LNCaP clone FGC (cell line): ENCODE measurements at places on chromosomes 4 and X.

DNA sequence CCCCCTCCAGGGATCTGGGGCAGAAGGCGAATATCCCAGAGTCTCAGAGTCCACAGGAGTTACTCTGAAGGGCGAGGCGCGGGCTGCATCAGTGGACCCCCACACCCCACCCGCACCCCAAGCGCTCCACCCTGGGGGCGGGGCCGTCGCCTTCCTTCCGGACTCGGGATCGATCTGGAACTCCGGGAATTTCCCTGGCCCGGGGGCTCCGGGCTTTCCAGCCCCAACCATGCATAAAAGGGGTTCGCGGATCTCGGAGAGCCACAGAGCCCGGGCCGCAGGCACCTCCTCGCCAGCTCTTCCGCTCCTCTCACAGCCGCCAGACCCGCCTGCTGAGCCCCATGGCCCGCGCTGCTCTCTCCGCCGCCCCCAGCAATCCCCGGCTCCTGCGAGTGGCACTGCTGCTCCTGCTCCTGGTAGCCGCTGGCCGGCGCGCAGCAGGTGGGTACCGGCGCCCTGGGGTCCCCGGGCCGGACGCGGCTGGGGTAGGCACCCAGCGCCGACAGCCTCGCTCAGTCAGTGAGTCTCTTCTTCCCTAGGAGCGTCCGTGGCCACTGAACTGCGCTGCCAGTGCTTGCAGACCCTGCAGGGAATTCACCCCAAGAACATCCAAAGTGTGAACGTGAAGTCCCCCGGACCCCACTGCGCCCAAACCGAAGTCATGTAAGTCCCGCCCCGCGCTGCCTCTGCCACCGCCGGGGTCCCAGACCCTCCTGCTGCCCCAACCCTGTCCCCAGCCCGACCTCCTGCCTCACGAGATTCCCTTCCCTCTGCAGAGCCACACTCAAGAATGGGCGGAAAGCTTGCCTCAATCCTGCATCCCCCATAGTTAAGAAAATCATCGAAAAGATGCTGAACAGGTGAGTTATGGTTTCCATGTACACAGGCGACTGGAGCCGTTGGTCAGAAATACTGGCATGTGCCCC lies at the start of gene CXCL1:
CXCL1 (plus strand) TSS at position 264 of the 926 bp plus-strand sequence; CDS start at position 342, 78 bp downstream.
- DNase-seq: no peak

GRCh38 chrX:93673056-93673868 lies at the start of gene NAP1L3:
Gene NAP1L3 (minus strand): TSS chrX:93673578. CDS start chrX:93673304, 274 bp downstream.
- DNase-seq: peak; percentile 17

DNA sequence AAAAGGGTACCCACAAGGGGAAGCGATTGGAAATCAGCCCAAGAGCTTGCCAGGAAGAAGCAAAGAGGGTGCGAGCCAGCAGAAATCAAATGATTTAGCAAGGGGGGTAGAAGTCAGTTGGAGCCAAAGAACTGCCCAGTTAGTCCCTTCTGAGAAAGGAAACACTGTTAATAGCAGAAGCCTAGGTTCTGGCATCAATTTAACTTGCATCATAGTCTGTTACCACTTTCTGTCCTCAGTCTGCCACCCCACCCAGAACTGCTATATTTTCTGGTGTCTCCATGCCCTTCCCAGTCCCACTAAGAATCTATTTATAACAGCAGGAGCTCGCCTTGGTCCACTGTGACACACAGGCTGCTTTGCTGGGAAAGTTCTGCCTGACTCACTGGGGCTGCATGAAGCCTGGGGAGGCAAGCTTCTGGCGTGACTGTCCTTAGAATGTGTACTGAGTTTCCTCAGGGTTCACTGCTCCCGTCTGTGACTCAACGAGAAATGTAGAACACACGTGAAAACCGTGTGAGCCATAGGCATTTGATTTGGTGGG lies 157.8 kb upstream of the TTC29 start:
- no peak for DNase-seq

- DNase-seq: no peak
These were observed 185.8 kb upstream of the GPRIN3 start for GRCh38 chr4:89493367-89493766.

GRCh38 chr4:52979020-52979419 lies 116.9 kb downstream of the RASL11B start:
- DNase-seq: no peak

GRCh38 chr4:61994036-61994435 lies 793.9 kb downstream of the ADGRL3 start:
- DNase-seq: no peak

GRCh38 chr4:189124149-189124758 lies 816.4 kb upstream of the FRG1 start:
- DNase-seq: no peak

DNA sequence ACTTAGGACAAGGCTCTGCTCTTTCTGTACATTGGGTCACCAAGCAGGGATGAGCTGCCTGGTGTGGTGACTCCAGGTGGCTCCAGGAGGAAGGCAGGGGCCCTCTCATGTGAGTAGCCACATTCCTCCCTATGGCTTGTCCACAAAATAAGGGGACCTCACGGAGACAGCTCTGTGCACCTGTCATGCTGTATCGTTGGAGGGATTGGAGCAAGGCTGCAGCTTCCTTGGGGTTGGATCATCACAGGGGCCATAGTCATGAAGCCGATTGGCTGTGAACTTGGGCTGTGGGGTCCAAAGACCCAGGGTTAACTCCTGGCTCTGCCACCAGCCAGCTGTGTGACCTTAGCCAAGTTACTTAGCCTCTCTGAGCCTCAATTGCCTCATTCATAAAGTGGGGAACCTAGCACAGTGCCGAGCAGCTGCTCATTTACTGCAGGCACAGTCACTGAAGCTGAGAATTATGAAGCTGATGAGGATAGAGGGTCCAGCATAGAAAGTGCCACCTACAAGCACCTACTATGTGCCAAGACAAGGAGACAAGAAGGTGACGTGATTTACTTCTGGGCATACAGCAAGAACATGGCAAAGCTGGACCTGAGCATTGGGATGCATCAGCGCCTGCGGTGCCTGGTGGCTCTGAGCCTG lies 11.8 kb upstream of the KIAA0232 start:
- no peak for DNase-seq

- DNase-seq: no peak
These were observed 40.0 kb downstream of the TXK start for GRCh38 chr4:48093991-48094416.

GRCh38 chr4:162732876-162733275 lies 433.8 kb downstream of the NAF1 start:
- DNase-seq: no peak

DNA sequence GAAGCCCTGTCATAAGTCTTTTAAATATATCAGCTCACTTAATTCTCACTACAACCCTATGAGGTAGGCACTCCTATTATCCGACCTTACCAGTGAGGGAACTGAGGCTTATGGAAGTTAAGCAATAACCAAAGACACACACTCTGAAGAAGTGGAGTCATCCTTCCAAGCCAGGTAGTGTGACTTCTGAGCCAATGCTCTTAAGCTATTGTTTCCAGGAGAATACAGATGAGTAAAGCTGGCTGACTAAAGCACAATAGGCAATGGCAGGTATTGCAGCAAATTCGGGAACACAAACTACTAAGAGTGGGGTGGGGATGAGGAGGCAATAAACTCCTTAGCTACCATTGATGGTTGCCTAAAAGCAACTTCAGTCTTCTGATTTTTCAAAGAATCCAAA lies 81.8 kb upstream of the KIT start:
- no peak for DNase-seq

DNA sequence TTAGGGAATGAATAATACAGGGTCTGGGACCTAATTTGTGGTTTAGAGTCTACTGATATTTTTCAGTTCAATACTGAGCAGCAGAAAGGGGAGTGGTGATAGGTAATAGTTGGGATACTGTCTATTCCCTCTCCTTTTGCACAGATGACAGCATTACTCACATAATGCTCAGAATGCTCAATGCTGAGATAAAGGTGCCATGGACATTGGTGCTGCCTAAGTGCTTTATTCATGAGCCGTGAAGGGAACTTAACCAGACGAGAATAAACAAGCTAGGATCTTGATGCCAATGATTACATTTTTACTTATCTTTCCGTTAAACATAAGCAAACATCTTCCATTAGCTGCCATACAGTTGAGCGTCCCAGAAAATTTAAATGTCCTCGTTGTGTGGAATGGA lies 75.6 kb downstream of the STK32B start:
- no peak for DNase-seq

GRCh38 chr4:97646997-97647396 lies 496.3 kb downstream of the STPG2 start:
- no peak for DNase-seq

- no peak for DNase-seq
These were observed 40.0 kb upstream of the CTAG2 start for GRCh38 chrX:154693394-154693793.

DNA sequence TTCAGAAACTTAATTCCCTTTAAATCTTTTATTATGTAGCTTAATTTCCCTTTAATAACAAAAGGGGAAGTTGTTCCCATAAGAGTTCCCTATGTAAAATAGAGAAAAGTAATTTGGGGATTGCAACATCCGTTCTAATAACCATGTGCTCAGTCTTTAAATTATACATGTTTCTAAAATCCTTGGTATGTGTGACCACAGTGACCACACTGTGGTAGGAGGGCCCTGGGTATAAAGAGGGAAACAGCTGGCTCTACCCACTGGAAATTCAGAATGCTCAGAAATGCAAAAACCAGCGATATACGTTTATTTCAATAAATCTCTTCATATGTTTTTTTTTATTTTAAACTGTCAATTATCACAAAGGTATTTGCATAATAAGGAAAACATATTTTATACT lies 219.1 kb downstream of the FGF13 start:
- DNase-seq: no peak

DNA sequence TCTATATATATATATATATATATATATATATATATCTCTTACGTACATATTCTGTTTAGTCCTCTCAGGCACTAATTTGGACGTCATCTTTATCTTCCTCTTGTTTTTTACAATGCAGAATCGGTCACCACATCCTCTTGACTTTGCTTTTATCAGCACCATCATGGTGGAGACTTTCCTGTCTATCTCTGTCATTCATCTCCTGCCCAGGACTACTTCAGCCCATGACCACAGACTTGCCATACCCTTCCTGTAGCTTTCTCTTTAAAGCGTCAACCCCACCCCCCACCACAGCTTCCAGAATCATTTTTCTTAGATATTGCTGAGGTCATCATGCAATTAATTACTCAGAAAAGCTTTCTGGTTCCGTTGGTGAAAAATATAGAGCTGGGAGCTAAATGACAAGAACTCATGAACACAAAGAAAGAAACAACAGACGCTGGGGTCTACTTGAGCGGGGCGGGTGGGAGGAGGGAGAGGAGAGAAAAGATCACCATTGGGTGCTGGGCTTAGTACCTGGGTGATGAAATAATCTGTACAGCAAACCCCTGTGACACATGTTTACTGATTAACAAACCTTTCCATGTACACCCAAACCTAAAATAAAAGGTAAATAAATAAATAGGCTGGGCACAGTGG lies 30.5 kb upstream of the PRKX start:
- DNase-seq: no peak

DNA sequence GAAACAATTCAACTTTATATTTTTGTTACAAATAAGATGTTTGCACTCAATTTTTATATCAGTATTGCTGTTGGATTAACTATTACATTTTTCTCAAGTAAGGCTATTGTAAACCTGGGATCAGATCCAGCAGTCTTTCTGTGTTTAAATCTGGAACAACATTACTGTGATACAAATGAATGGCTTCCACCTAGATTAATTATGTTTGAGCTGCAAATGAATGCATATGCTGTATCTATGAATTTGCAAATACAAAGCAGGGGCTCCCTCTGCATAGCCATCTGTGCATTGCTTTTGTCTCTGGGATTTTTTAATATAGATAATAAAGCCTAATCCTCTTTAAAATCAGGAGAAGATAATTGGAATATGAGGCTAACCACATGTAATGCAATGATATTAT lies 69.8 kb upstream of the NEIL3 start:
- no peak for DNase-seq

- no peak for DNase-seq
These were observed 36.3 kb downstream of the RTL5 start for GRCh38 chrX:72095370-72095769.

DNA sequence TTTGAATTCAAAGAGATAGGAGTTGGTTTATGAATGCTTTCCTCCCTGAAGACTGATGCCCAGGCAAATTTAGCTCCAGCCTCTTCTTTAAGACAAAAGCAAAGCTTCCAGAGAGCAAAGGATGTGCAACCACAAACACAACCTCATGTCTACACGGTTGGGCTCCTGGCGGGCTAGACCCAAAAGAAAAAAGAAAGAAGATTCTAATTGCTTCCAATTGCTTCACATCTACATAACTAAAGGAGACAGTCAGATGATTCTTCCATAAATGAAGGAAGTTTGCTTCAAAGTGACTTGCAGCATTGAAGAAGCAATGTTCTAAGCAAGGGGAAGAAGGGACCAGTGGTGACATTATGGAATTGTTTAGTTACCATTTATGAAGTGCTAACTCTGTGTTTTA lies 1603.0 kb upstream of the TENM3 start:
- DNase-seq: no peak

- no peak for DNase-seq
These were observed 35.1 kb downstream of the ATG4A start for GRCh38 chrX:108126661-108127060.

- DNase-seq: no peak
These were observed 13.8 kb downstream of the GLRA3 start for GRCh38 chr4:174815282-174815681.

GRCh38 chr4:25283948-25284347 lies 28.6 kb upstream of the ZCCHC4 start:
- DNase-seq: peak; percentile 19

GRCh38 chrX:35166023-35166422 lies 223.4 kb downstream of the FAM47B start:
- DNase-seq: no peak
